AG08396 (cell line): ENCODE measurements at places on chromosomes 2 and 18.

GRCh38 chr2:101435001-101435862, 39.7 kb downstream of the RFX8 start:
- DNase-seq = no peak

DNA sequence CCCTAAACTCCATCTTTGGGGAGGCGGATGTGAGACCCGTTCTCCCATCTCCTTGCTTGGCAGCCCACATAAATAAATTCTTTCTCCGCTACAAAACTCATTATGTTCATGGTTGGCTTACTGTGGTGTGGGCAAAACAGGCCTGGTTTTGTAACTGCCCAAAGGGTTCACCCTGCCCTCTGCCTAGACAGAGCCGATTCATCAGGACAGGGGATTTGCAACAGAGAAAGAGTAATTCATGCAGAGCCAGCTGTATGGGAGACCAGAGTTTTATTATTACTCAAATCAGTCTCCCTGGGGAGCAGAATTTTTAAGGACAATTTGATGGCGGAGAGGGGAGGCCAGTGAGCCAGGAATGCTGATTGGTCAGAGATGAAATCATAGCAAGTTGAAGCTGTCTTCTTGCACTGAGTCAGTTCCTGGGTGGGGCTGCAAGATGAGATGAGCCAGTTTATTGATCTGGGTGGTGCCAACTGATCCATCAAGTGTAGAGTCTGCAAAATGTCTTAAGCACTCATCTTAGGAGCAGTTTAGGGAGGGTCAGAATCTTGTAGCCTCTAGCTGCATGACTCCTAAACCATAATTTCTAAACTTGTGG, 8.4 kb upstream of the RNF125 start:
- no peak for DNase-seq

GRCh38 chr2:66539452-66539851, 104.5 kb downstream of the MEIS1 start:
- DNase-seq = no peak

DNA sequence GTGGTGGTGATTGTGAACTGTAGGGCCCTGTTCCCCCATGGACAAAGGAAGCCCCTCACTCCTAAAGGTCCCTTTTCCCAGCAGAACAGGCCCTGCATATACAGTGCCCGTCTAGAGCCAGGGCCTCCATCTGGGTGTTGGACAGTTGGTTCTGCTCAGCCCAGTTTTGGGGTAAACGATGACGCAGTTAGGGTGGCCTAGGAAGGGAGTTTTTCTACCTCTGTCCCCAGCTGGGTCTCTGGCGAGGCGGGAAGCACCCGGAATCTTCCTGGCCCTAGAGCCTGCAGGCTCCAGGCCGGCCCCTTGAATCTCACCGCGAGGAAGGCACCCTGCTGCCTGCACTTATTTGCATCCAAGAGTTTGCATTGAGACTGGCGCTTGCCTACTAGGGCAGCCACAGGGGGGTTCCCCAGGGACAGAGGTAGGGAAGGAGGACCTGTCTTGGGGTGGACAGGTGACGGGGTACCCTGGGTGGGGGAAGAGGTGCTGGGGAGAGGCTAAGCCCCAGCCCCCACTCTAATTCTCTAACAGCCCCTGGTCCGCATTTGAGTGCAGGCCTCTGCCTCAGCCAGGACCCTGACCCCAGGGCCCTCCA, 529 bp upstream of the MTA3 start:
- DNase-seq = peak; percentile 40

DNA sequence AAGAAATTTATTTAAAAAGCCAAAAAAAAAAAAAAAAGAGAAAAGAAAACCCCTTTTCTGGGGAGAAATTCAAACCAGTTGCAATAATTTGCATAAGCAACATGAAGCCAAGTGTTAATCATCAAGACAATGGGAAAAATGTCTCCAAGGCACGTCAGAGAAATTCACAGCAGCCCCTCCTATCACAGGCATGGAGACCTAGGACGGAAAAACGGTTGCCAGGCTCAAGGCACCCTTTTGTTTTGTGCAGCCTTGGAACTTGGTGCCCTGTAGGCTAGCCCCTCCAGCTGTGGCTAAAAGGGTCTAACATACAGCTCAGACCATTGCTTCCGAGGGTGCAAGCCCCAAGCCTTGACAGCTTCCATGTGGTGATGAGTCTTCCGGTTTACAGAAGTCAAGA, 509.2 kb upstream of the SOX11 start:
- DNase-seq = no peak

GRCh38 chr18:11714244-11714918, 25.3 kb downstream of the GNAL start:
- no peak for DNase-seq

DNA sequence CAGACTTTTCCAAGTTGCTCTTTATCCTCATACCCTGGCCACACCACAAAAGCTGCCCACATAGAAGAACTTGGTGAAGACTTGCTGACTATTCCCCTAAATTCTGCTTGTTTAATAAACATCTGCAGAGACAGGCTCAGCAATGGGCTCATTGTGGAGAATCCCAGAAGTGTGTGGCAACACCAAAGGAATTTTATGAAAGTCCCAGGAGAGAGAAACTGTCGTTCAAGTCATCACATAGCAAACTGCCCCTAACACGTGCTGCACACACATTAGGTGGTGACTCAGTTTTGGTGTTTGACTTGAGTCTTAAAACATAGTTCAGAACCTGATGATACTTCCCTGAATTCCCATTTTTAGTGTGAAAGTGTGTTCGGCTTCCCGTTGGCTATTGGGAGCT, 38.6 kb downstream of the CYP1B1 start:
- no peak for DNase-seq

- DNase-seq = no peak
Observed at GRCh38 chr2:26359886-26360473, 13.4 kb upstream of the ADGRF3 start.

DNA sequence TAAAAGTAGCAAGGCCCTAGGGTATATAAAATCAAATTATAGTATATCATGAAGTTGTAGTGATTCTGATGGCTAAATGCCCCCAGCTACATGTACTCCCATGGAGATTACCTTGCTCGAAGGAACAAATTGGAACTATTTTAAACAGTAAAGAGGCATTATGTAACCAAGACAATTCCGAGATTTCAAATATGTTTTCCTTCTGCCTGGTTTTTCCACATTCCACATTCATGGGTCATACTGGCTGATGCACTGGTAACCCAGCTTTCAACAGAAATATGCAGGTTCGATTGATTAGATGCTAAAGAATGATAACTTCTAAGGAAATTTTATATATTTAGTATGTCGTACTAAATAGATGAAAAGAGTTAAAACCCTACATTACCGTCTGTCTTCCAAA, 62.3 kb upstream of the MGAT4A start:
- DNase-seq = no peak

- no peak for DNase-seq
Observed at GRCh38 chr2:223887127-223887526, 49.7 kb upstream of the AP1S3 start.

DNA sequence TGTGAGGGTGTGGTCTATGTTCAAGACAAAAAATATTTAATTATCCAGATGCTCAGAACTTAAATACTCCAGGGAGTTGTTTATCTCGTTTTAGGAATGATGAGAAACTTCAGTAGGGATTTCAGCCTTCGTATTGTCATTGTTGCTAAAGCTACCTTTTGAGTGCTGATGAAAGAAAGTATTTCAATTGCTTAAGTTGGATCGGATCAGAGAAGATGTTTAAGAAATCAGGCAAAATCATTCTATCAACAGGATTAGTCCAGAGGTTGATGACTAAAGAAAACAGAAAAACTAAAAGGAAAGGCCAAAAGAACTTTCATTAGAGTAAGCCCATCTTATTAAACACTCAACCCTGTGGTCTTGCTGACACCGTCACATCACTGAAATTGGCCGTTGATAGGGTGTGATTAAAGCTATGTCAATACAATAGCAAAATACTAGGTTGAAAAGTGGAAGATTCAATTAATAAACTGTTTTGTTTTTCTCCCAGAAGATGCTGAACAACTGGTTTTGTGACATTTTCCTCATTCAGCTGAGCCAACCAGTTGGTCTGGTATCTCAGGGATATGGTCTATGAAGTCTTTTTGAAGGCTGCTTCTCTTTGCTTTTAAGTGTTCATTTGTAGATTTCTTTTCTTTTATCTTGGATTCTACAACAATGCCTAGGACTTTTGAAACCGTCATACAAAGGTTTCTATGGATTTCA, 551.7 kb downstream of the SLC4A3 start:
- DNase-seq = no peak

GRCh38 chr2:67965246-67965645, 97.6 kb downstream of the C1D start:
- DNase-seq = no peak

DNA sequence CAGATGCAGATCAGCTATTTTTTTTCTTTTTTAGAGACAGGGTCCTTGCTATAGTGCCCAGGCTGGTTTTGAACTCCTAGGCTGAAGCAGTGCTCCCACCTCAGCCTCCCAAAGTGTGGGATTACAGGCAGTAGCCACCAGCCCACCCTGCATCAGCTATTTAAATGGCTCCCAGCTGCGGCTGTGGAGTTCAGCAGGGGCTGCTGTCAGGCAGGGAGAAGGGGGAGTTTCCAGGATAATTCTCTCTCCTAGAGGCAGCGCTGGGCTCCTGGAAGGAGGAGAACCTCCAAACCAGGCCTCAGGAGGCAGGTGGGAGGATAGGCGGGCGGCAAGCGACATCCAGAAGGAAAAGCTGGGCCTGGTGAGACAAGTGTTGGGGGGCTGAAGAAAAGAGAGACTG, 65.7 kb downstream of the ACTR2 start:
- no peak for DNase-seq

- DNase-seq = no peak
Observed at GRCh38 chr18:69364930-69365329, 35.8 kb upstream of the DOK6 start.

DNA sequence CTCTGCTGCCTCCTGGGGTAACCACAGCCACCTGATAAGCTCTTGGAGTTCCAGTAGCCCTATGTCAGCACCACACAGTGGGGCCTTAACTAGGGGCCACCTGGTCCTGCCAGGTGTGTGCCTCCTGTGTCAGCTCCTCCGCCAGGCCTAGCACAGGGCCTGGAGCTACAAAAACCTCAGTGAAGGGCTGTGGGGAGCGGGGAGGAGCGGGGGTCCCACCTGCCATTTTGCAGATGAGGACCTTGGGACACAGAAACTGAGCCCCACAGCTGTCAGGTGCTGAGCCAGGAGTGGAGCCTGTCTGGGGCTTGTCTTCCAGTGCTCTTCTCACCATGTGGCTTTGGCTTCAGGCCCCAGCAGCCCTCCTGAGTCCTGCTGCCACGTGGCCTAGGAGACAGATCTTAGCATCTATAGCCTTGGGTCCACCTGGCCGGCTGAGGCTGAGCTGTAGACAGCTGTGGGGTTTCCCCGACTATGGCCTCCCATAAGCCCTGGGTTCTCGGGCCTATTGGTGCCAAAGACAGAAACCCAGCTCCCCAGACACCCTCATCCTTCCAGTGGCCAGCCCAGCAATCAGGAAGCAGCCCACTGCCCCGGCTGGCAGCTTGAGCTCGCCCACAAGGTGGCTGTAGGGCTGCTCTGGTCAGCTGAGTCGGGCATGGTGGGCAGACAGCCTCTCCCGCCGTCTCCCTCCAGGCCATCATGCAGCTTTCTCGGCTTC, 104.5 kb upstream of the MCFD2 start:
- no peak for DNase-seq

DNA sequence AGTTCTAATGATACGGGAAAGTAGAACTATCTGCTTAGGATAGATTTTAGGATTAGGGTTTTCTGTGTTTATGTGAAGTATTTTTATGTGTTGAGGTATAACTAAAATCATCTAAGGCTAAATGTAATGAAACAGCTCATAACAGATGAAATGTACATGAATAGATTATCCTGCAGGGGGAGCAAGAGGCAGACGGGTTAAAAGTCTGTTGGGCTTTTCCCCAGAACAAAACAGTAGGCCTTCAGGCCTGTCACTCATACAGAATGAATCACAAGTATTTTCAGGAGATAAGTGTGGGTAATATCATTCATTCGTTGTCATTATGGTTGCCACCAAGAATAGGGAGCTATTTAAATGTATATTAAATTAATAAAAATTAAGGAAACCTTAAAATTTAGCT, 107.9 kb upstream of the IL1R2 start:
- peak; percentile 38 for DNase-seq

- DNase-seq = no peak
Observed at GRCh38 chr2:124708661-124709060, 683.6 kb downstream of the CNTNAP5 start.

GRCh38 chr2:200039724-200040650, 84.6 kb downstream of the MAIP1 start:
- DNase-seq = peak; percentile 57

DNA sequence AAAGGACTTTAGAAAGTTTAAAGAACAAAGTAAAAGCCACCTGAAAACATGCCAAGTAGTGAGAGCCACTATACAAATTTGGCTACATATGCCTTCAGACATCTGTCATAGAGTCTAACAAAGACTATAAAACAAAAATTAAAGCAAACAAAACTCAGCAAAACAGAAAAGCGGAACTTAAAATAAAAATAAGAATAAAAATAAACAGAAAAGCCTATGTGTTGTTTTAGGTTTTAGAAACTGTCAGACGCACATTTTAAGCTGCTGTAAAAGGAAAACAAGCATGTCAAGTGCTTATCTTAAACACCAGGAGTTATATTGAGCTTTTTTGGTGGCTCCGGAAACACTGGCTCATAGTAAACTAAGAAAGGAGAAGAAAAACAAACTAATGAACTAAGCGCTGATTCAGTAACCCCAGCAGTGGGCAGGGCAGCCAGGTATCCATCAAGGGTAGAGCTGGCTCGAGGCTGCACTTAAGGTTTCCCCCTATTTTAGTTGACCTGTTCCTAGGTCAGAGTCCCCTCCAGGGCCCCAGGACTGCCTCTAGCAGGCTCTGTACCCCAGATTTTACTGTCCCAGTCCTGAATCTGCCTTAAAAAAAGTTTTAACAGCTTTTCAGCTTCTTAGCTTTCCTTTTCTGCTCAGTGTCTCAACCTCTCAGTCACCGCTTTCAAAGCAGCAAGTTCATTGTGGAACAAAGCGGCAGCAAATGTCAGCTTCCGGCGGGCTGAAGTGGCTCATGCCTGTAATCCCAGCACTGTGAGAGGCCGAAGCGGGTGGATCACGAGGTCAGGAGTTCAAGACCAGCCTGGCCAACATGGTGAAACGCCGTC, 15.4 kb upstream of the RMC1 start:
- DNase-seq = no peak

- DNase-seq = no peak
Observed at GRCh38 chr2:15238028-15238427, 323.1 kb downstream of the NBAS start.

GRCh38 chr2:204491528-204491927, 53.7 kb upstream of the PARD3B start:
- no peak for DNase-seq

GRCh38 chr18:55637204-55637603, 49.2 kb upstream of the TCF4 start:
- DNase-seq = no peak

DNA sequence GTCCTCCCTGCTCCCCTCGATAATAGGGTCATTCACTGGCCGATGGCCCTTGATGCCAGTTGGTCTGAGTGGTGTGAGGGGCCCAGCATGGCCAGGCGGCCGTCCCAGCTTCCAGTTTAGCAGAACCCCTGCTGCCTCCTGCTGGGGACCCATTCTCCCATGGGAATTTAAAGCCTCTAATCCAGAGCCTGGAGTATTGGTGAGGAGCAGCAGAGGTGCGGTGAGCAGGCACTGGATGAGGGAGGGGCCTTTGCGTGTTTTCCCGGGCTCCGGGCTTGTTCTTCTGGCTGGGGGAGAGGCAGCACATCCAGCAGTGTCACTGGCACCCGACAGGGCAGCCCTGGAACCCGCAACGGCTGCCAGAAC, 17.4 kb downstream of the KCNIP3 start:
- DNase-seq = no peak

GRCh38 chr2:10966741-10967140, 55.0 kb downstream of the KCNF1 start:
- DNase-seq = no peak
